ENCODE measurements at places on chromosomes 12 and 14.

DNA sequence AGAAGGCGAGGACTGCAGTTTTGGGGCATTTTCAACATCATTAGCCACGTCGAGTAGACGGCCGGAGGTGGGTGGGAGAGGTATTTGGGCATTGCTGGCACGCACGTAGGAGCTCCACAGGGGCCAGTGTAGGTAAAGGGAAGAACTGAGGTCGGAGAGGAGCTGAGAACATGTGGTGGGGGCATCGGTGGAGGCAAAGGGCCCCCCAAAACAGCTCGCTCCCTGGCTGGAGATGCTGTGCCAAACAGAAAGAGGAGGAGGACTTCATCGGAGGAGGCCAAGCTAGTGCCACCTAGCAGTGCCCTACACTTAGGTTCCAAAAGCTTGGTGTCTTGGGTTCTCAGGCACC, 52.0 kb upstream of the PPP2R5C start:
- no peak for DNase-seq

DNA sequence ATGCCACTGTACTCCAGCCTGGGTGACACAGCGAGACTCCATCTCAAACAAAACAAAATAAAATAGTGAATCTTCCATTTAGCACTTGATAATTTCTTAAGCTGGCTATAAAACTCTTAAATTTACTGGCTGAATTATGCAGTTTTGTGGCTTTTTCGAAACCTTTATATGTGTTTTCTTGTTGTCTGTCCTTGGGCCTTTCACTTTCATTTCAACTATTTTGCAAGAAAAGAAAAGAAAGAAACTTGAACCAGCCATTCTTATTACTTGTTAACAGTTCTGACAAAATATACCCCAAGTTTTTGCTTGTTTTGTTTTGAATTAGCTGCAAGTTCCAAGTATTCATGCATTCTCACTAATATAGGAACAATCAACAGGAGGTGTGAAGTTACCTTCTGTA, 42.8 kb downstream of the PRICKLE1 start:
- DNase-seq, result no peak

GRCh38 chr12:5748027-5748426, 197.0 kb downstream of the ANO2 start:
- DNase-seq, result no peak

DNA sequence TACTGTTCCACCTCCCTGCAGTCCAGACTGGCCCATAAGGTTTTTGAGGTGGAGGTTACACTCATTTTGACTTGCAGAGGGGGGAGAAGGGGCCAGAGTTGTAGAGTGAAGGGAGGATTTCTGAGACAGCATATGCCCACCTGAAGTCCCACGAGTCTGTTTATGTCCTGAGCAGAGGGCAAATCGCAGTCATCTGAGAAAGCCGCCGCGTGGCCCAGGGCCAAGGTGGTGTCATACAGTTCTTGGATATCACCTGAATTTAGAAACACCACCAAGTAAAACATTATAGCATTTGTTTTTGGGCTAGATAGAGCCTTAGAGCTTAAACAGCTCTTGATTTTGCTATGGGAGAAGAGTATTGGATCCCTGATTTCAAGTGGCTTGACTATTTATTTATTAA, 30.9 kb downstream of the TDG start:
- no peak for DNase-seq

DNA sequence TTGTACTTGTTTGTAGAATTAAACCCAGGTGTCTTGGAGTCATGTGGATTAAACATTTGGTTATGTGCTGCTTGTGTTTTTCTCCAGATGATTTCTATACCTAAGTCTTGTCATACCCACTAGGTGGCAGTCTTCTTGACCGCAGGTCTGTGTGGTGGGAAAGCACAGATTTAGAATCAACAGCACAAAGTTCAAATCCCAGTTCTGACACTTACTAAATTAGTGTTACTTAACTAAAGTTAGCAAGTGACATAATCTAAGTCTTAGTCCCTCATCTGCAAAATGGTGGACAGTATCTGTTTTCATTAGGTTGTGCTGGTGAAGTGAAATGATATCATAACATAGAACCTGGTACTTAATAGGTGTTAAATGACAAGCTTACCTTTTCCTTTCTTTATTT, 151.0 kb upstream of the ARHGAP5 start:
- no peak for DNase-seq

Measured in AG04450 (cell line).